ENCODE measurements at places on chromosomes 2 and 18.

GRCh38 chr2:17426743-17427142 lies 91.5 kb downstream of the RAD51AP2 start:
- no peak for DNase-seq

GRCh38 chr18:23188068-23188760 lies 52.9 kb downstream of the CABLES1 start:
- no peak for DNase-seq

DNA sequence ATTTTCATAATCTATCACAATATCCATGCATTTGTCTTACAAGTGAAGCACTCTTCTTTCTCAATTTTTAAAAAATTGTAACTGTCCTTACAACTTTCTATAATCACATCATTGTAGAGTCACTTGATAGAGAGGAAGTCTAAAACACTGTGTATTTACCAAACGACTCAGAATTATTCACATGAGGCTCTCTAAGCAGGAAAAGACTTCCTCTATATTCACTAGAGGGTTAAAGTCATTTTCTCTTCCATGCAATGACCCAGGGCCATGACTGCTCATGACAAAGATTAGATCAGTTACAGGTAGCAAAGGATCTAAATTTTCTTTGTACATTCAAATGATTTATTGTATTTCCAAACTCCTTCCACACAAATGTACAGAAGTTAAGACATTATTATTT lies 9.0 kb upstream of the SLC1A4 start:
- no peak for DNase-seq

DNA sequence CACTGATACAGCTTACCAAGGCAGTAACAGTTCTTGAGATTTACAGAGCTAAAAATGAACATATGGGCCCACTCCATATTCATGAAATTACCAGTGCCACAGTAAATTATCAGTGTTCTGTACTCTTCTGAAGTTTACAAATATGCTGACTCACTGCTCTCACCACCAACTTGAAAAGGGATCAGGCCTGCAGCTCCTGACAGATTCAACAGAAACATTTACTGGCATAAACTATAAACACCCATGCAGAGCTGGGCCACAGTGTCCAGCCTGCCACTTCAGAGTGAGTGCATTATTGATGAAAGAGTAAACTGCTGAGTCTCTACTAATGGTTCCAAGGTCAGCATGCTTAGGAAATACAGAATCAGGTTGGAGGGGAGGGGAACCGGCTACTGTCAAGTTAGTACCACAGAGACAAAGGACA lies 83.1 kb downstream of the FARSB start:
- no peak for DNase-seq

GRCh38 chr2:40105593-40105992 lies 326.5 kb upstream of the THUMPD2 start:
- DNase-seq: no peak

DNA sequence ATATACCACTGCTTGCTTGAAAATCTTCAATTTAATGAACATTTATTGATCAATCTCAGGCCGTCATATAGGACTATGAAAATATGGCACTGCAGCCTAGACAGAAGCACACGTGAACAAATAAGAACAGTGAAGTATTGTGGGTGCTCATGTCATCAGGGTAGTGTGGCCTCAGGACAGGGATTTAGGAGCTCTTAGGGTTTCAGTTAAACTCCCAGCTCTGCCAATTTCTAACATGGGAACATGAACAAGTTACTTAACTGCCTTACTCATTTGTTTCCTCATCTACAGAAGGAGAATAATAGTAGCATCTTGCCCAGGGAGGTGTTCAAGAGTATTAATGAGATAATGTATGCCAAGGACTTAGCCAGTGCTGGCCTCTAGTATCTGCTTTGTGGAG lies 146.0 kb upstream of the MAP3K20 start:
- DNase-seq: no peak

DNA sequence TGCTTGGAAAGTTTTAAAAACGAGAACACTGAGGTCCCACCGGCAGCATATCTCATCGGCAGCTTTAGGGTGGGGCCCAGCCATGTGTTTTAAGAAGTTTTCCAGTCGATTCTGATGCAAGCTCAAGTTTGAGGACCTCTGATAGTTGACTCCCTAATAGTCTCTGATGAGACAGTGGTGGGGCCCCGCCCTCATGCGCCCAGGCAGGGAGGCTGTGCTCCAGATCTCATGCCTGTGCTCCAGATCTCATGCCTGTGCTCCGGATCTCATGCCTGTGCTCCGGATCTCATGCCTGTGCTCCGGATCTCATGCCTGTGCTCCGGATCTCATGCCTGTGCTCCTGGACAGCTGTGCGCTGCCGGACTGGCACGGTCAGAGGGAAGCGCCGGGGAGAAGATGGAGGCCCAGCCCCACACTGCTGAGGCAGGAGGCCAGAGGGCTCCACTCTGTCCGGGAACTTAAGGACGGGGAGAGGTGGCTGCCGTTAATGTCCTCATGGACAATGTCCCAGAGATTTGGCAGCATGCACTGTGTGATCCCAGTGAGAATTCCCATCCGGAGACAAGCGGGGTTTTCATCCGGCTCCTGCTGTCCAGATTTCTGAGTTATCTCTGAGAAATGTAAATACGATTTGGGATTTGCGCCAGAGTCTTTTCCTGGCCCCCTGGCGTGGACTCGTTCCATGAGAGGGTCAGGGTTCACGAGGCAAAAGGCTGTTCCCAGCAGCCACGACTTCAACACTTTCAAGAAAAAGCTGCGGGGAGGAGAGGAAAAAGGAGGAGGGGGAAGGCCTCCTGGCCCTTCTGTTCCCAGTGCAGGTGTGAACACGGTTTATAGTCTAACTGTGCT lies 9.4 kb upstream of the COLEC11 start:
- no peak for DNase-seq

Data from RKO (cell line).